Upper lobe of left lung (tissue), 6 donors: ENCODE measurements at places on chromosomes 1 and 21. TPM values are rescaled to one million over a fixed set of nuclear protein-coding genes. Genes with fewer than 3 reads are reported as not detected.

- no peak for DNase-seq
Observed at GRCh38 chr1:224052772-224053171, 61.1 kb upstream of the FBXO28 start.

DNA sequence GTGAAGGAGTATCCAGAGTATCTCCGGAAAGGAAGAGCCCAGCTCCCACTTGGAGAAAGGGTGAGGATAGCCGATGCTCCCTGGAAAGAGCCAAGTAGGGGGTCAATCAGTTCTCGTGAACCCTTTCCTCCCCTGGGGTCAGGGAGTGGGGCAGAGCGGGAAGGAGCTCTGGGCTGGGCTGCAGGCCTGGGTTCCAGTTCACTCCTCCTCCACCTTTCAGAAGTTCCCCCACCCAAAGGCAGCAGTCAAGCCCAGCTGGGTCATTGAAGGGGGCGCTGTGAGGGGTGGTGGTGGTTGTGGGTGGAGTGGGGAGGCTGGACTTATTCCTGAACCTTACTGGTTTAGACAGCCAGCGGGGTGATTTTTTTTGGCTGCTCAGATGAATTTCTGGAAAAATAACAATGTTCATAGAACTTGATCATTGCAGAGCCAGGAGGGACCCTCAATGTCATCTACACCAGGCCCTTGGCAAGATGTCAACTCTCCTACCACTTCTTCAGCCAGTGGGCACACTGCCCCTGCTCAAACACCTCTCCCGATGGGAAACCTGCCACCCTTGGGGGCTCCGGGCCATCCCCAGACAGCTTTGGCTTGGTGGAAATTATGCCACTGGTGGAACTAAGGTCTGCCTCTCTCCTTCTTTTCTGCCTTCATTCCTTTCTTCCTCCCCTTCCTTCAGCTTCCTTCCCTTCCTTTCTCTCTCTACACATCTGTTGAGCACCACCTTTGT is 235.8 kb downstream of the TRABD2B start:
- peak; percentile 2 for DNase-seq

- no peak for DNase-seq
Observed at GRCh38 chr1:30596470-30596869, 126.9 kb downstream of the MATN1 start.

- no peak for DNase-seq
Observed at GRCh38 chr1:75099581-75099980, 34.6 kb upstream of the LHX8 start.

DNA sequence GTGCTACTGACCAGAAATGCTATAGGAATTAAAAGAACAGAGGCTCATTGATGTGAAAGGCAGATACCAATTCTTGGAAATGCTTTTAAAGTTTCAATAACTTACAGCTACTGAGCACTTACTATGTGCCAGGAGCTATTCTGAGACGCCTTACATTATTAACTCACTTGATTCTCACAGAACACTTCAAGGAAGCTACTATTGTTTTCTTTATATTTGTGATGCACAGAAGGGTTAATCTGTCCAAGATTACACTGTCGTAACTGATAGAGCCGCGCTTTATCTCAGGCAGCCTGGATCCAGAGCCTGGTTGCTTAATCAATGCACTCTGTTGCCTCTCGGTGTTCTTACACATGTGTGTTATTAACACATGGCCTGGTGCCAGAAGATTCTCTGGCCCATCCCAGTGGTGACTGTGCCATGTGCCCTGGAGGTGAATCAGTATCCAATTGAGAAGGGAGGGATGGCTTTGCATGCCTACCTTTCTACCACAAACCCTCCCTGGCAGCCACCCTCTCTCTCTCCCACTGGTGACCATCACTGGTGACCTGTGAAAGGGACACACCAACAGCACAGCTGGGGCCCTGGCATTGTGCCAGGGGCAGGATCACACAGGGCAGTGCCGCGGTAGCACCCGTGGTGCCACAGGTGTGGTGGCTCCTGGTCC is 8.8 kb downstream of the FMO1 start:
- DNase-seq = peak; percentile 49

DNA sequence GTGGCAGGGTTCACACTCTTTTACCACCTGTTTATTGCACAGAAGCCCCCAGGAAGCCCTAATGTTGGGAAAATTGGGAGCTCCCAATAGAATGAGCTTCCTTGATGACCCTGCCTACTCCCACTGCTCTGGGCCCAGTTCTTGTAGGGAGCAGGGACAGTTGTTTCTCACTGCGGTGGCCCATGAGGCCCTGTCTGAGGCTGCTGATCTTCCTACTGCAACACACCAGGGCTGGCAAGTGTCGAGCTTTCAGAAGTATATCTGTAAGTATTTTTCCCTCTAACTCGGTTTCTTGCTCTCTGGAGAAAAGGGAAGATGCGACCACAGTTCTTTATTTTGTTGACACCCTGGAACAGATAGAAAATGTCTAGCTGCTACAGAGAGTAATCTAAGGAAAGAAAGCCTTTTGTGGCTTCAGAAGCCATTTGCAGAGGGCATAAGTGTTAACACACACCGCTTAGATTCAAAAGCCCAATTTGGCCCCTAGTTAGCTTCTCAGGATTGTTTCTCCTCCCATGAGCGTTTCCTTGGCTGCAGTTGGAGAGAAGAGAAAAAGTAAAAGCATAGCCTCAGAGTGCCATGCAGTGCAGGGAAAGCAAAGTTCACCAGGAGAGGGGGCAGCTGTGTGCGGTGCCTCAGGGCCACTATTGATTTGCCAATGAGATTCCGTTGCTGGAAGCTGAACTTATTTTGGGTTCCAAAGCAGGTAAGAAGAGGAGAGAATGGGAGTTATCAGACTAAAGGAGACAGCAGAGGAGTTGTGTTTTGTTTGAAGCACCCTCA is 102.6 kb downstream of the SELENOF start:
- no peak for DNase-seq

DNA sequence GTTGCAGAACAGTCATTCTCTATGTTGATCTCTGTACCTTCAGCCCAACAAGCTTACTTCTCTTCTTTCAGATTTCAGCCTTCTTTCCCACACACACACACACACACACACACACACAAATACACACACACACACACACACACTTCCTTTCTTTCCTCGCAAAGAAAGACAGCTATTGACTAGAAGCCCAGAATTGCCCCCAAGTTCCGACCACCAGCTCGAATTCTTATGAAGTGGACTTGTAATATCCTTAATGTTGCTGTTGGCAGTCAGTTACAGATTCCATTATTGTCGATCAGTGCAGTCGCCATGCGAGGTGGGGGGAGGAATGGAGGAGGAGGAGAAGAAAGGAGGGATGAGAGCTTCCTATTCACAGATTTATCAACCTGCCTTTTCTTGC is 125.5 kb downstream of the CLEC20A start:
- no peak for DNase-seq

DNA sequence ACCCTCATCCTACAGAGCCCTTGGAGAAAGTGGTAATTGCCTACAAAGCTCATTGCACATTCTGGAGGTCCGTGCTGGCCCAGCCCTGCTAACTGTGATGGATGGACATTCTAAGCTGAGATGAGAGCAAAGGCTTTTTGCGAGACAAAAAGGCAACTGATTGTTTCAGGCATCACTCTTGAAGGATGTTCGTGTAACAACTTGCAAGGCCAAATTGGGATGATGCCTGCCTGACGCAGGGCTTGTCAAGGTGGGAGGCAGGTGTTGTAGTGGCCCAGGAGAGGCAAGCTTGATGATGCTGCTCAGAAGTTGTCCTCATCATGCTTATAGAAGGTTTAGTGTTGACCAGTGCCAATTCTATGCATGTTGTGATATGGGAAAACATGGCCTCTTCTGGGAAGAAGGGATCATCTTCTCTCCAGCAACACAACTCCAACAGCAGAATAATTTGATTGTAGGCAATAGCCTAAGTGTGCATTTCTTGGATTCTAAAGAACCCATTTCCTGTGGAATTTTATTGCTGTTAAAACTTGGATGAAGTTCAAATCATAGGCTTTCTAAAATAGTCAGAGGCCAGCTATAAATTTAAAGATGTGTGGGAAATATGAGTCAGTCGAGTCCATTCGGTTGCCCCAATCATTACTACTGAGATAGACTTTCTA is 102.5 kb upstream of the COA6 start:
- no peak for DNase-seq

DNA sequence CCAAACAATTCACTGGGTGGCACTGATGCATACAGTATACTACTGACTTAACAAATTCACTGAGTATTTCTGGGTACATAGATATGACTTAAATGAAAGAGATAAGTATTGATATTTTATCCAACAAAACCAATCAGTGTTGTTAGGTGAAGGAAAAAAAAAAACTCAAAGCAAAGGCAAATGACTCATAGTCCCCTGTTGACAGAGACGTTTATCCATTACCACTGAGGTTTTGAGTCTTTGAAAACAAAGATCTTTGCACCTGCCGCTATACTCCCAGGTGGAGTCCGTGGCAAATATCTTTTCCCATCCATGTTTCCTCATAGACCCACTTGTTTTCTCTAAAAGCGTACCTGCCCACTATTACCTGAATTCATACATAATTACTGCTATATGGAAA is 18.4 kb downstream of the DYNLT5 start:
- no peak for DNase-seq

- DNase-seq = no peak
Observed at GRCh38 chr1:181485287-181486097, 2.2 kb downstream of the CACNA1E start.

GRCh38 chr1:221667504-221667903 is 74.4 kb downstream of the DUSP10 start:
- no peak for DNase-seq

- no peak for DNase-seq
Observed at GRCh38 chr1:55446351-55446750, 231.2 kb upstream of the USP24 start.

- DNase-seq = no peak
Observed at GRCh38 chr1:117697220-117697781, 91.5 kb downstream of the TENT5C start.

DNA sequence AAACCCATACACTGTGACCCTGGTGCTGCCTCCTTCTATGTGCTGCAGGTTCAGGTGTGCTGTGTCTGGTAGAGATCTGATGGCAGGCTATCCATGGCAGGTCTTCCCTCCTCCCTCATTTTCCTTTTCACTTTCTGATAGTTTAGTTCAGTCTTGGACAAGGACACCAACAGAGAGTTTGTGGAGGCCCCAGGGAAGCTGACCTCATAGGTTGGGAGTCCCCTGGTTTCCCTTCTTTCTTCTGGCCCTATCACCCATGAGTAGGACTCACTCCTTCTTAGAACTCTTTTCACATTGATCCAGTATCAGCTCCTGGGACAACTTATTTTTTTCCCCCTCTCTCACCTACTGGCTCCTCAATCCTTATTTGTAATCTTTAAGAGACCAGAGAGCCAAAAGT is 8.3 kb downstream of the GRHL3 start:
- no peak for DNase-seq

GRCh38 chr21:31974454-31974985 is 101.7 kb downstream of the HUNK start:
- no peak for DNase-seq

- DNase-seq = no peak
Observed at GRCh38 chr1:212413902-212414327, 771 bp downstream of the PACC1 start.

- no peak for DNase-seq
Observed at GRCh38 chr1:234217316-234217840, 155.9 kb upstream of the COA6 start.

GRCh38 chr1:15720861-15721260 is 15.2 kb upstream of the SLC25A34 start:
- no peak for DNase-seq

DNA sequence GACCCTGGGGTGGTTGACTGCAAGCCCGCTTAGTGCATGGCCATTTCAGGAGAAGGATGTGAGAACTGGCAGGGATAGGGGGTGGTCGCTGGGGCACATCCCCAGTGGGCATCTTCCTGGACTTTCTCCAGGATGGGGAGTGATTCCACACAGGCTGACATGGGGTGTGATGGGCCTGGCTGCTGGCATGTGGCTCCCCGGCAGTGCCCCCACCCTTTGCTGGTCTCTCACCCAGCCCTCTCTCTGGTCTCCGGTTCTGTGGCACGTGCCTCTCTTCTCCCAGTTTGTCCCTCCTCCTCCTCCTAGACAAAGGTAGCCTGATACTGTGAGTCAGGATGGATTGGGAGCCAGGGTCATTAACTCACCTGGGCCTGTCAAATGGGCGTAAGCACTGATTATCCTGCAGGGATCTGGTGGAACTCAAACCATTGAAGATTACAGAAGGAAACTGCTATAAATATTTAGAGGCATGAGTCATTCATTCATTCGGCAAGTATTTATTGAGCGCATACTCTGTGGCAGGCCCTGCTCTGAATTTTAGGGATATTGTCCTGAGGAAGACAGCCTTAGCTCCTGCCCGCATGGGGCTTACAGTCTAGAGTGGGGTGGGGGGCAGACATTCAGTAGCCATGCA is 23.6 kb upstream of the EPS8L3 start:
- DNase-seq = no peak

DNA sequence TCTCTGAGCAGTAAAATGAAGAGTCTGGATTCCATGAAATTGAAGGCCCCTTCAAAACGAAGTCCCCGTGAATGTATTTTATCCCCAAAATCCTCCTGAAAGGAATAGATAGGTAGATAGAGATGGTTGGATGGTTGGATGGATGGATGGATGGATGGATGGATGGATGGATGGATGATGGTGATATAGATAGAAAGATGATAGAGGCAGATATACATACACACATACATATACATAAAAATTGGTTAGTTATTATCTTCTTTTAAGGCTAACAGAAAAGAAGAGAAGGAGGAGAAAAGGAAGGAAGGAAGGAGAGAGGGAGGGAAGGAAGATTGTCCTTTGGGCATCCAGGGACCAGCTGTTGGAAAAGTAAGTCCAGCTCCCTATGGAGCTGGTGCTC is 63.1 kb downstream of the SYF2 start:
- no peak for DNase-seq

Gene GCSAML
- 1.9 TPM for total RNA-seq

Gene C1orf210
- 12.5 TPM for total RNA-seq
